ENCODE measurements at places on chromosomes 7 and 10. TPM values are rescaled to one million over a fixed set of nuclear protein-coding genes. Genes with fewer than 3 reads are reported as not detected.

Gene PDE1C
- total RNA-seq, result 0.52 TPM

DNA sequence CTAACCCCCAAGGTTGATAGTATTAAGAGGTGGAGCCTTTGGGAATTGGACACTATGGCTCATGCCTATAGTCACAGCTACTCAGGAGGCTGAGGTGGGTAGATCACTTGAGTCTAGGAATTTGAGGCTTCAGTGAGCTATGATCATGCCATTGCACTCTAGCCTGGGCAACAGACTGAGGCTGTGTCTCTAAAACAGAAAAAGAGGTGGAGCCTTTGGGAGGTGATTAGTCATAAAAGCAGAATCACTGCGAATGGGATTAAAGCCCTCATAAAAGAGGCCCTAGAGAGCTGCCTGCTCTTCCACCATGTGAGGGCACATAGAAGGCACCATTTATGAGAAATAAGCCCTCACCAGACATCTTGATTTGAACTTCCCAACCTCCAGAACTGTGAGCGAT lies 81.9 kb downstream of the SKAP2 start:
- DNase-seq, result no peak

GRCh38 chr7:119233015-119233414 lies 1008.5 kb downstream of the ANKRD7 start:
- no peak for DNase-seq

Gene VPS26A
- 14.9 TPM for total RNA-seq

DNA sequence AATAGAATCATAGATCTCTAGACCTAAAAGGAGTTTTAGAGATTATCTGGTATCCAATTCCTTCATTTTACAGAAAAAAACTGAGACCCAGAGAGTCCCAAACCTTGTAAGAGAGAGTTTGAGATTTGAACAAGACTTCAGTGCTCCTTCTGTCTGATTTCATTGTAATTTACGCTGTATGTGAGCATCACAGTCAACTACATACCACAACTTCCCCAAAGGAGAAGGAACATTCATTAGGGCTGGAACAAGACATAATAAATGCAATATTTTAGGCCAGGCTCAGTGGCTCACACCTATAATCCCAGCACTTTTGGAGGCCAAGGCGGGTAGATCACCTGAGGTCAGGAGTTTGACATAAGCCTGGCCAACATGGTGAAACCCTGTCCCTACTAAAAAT lies 17.3 kb upstream of the PRKAR2B start:
- DNase-seq, result no peak

DNA sequence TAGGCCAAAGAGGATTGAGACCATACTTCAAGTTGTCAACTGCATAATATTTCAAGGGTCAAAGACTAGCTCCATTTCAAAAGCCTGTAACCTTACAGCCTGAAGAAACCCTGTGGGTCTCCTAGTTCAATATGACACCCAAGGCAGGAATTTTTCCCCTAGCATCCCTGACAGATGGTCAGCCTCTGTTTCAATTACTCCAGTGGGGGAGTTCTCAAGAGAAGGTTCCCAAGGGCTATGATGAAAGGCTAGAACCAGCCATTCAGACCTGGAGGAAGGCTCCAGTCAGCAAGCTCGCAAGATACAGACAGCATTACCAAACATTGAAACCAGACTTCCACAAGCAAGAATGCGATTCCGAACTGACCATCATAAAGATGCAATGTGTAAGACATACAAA lies 1.6 kb downstream of the HTR7 start:
- DNase-seq, result peak; percentile 21

Gene CLDN4
- 2.0 TPM for total RNA-seq

DNA sequence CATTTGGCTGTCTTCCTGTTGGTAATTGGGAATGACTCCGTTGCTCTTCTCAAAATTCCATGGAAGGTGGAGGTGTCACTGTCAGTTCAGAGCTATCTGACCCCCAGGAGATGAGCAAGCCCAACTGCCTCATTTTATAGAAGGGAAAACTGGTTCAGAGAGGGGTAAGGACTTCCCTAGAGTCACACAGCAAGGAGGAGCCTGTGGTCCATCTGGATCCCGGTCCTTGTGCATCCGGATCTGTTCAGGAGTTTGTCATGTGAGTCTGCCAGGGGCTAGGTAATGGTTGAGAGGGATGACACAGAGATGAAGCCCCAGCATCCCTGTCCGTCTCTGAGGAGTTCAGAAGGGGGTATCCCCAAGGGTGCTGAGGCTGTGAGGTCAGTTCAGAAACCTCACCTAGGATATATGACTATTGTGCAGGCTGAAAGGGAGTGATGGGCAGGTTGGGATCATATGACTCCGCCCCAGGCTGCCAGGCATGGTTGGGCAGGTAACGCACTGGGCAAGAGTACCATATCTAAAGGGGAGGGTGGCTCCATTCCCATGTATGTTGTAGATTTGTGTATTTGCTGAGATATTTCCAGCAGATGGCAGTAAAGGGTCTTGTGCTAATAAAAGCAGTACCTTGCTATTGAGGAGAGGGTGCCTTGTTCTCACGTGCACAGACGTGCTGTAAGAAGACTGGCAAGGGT lies 16.0 kb upstream of the SLC29A3 start:
- DNase-seq, result peak; percentile 80

DNA sequence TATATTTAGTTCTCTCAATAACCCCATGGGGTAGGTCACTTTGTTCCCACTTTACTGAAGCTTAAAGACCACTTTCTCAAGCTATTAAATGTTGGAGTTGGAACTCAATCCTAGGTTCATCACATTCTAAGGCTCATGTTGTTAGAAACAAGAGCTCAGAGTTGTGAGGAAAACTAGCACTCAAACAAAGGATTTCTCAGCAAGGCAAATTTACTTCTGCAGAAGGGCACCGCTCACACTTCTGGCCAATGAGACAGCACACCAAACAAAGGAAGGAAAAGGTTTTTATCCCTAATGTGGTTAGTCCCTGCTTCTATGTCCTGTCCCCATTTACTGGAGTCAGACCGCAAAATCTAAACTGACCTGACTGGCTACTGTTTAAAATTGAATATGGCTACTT lies 214.6 kb upstream of the PHF14 start:
- no peak for DNase-seq

GRCh38 chr7:133167300-133167699 lies 85.4 kb upstream of the CHCHD3 start:
- DNase-seq, result no peak

DNA sequence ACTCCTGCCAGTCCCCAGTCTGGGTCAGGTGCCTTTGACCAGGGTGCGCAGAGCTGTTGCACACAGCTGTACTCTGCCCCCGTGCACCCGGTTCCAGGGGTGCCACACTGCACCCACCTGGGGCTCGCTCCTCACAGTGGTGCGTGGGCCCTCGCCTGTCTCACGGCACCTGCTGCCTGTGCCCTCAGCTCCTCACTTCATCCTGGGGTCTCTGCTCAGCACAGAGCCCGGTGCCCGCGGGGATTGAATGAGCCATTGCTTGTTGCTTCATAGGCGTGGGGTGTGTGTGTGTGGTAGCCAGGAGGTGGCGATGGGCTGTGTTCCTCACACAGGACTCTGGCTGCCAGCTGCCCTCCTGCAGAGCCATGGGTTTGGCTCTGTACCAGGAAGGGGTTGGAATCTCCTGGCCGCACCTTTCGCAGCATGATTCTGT lies 18.5 kb downstream of the EIF3B start:
- DNase-seq, result no peak

- DNase-seq, result no peak
Measured at GRCh38 chr7:46515844-46516590, 594.9 kb upstream of the IGFBP3 start.

Gene PSD
- 5.2 TPM for total RNA-seq

Gene ERVW-1
- total RNA-seq, result 1.1 TPM

DNA sequence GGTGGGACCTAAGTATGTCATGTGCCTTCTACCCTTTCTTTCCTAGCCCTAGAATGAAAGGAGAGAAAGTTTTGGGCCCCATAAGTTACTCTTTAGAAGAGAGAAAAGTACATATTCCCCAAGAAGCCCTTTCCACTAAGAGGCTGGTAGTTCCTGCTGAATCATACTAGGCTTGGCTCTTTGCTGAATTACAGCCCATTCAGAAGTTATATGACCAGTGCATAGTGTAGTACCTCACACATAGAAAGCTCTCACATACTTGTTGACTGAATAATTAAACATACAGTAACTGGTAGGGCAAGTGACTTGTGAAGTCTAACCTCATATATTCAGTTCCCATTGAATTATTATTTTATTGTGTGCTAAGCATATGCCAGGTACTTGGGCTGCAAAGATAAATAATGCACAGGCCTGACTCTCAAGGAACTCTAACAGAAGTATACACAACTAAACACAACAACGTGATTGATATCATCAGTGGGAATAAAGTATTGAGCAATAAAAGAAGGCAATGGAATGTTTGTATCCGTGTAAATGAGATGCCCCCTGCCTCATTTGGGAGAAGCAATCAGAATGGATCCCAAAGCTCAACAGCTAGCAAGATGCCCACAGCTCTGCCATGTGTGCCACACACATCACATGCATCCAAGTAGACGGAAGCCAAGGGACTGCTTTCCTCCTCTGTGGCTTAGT lies 38.9 kb upstream of the UBN2 start:
- DNase-seq, result no peak

DNA sequence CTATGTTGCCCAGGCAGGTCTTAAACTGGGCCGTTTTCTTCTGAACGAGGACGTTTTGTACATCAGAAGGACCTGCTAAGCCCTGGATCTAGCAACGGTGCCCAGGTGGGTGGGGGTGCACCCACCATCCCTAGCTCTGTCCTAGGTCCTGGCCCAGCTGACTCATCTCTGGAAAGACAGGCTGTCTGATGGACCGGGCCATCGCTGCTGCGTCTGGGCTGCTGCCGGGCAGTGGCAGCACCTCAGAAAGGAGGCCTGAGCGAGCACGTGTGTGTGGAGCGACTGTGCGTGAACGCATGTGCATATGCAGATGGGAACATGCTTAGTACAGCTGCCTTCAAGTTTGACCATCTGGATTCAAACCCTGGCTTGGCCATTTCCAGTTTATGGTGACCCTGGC lies 7.3 kb upstream of the ELFN1 start:
- DNase-seq, result peak; percentile 51

Gene CISD1
- 71.7 TPM for total RNA-seq

DNA sequence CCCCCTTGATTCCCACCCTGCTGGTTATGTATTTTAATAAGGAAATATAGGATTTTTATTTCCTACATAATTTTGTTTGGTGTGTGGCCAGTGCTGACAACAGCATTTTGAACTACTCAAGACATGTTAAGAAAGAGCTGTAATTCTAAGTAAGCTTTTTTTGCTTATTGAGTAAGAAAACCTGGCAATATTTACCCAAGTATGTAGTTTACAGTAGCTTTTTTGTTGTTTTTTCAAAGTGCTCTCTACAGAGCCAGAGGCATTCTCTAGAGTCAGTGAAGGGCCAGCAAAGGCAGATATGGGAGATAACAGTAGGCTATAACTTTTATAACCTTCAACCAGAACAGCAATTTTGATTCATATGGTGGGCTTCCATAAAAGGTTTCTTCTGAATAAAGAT lies 63.2 kb upstream of the TMEM168 start:
- no peak for DNase-seq

Gene GPC2
- total RNA-seq, result 39.1 TPM

DNA sequence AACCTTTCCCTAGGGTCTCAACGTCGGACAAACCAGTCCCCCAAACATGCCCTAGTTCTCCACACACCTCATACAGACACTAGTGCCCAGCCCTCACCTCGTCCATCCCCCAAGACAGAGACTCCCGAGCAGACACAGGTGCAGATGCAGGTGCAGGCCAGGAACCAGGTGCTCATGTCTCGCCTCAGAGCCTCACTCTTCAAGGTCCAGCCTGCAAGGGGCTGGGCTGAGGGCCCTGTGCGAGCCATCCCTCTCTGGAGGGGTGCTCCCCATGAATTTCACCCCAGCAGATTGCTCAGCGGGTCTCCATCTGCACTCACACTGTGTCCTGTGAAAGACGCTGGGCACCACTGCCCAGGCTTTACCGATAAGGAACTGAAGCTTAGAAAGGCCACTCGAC lies 36.9 kb upstream of the TUBB8 start:
- no peak for DNase-seq

- DNase-seq, result no peak
Measured at GRCh38 chr10:124734311-124735166, 9.6 kb downstream of the FAM53B start.

GRCh38 chr10:106959521-106959920 lies 205.0 kb downstream of the SORCS1 start:
- DNase-seq, result no peak

DNA sequence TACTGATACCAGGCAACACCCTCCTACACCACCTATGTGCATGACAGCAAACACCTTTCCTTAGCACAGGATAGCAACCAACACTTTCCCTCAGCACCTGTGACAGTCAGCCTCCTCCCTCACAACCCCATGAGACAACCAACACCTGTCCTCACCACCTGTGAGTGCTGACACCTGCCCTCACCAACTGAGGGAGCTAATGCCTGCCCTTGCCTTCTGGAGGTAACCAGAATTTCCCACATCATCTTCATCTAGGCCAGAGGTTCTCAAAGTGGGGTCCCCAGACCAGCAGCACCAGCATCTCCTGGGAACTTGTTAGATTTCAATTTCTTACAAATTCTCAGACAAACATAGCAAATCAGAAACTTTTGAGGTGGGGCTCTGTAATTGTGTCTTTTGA lies 112.5 kb downstream of the GRID1 start:
- peak; percentile 53 for DNase-seq

Gene ADAM22
- total RNA-seq, result 4.8 TPM

Gene RAB19
- total RNA-seq, result 3.8 TPM

GRCh38 chr10:129514568-129515451 lies 47.8 kb downstream of the MGMT start:
- no peak for DNase-seq

Gene TFR2
- 2.0 TPM for total RNA-seq

DNA sequence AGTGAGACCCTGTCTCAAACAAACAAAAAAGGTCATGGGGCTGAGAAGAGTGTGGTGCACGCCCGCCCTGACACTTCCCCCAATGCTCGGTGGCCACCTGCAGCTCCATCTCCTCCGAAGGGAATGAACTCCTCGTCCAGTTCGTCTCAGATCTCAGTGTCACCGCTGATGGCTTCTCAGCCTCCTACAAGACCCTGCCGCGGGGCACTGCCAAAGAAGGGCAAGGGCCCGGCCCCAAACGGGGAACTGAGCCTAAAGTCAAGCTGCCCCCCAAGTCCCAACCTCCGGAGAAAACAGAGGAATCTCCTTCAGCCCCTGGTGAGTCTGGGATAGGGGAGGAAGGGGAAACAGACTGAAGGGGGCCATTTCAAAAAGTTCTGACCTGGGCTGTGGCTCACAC lies 4.2 kb downstream of the PCOLCE start:
- DNase-seq, result peak; percentile 25

DNA sequence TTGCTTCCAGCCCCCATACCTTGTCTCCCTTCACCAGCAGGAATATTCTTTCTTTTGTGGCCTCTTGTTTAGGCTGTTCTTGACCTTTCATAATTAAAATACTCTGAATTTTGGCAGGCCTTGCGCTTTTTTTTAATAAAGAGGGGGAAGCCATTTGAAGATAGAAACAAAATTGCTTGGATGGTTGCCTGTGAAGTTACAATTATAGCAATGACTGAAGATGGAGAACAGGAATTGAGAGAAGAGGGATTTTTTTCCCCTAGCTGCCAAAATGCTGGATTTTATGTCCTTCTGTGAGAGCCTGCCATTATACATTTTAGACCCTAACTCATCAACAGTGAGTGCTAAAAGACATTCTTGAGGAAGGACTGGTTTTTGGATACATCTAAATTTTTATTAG lies 24.8 kb downstream of the FGFBP3 start:
- DNase-seq, result no peak

Gene ANAPC16
- 79.0 TPM for total RNA-seq

All from H7 (cell line).